Stimulated activated CD8-positive, alpha-beta memory T cell treated with anti-CD3 and anti-CD28 coated beads, Interleukin-15, amount 100 ng/mL, for 4 hours (primary cell): ENCODE measurements at places on chromosomes 1 and 21.
A peak's percentile ranks its signal among the peaks of the same experiment; 100 is the strongest.

GRCh38 chr1:206633708-206634121 is 1.6 kb upstream of the DYRK3 start:
- DNase-seq = no peak

GRCh38 chr1:229114315-229114714 is 156.6 kb upstream of the RAB4A start:
- no peak for DNase-seq

- no peak for DNase-seq
These were observed 194.0 kb downstream of the TOMM20 start for GRCh38 chr1:234934611-234935033.

- no peak for DNase-seq
These were observed 182.0 kb downstream of the LMX1A start for GRCh38 chr1:165174491-165174890.

- DNase-seq = no peak
These were observed 35.5 kb downstream of the C21orf91 start for GRCh38 chr21:17783481-17784179.

DNA sequence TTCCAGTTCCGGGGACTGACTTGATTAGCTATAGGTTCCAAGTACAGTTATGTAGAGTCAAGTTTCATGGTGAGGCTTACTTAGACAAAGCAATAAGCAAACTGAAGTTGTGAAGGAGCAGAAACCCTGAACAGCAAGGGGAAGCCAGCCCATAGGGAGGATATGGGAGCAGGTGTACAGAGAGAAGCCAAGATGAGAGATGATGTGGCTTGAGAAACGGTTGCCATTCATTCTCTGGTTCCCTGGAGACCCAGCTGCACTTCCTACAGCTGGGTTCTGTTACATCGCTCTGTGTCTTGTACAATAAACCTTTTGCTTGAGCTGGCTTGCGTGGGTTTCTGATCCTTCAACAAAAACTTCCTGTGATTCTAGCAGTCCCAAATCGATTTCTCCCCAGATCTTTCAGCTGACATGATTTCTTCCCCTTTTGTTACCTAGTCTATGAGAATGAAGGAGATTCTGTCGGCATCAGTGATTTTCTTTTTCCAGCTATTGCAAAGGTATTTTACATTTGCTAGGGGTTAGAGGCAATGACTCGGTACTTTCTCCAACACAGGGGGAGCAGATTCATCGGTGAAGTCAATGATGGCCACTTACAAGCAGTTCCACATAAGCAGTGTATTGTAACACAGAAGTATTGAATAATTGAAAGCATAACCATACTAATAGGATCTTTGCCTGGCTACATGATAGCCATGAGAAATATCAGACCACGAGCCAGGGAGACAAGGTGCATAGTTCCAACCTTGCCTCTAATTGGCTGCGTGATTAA is 67.3 kb downstream of the URB2 start:
- no peak for DNase-seq

DNA sequence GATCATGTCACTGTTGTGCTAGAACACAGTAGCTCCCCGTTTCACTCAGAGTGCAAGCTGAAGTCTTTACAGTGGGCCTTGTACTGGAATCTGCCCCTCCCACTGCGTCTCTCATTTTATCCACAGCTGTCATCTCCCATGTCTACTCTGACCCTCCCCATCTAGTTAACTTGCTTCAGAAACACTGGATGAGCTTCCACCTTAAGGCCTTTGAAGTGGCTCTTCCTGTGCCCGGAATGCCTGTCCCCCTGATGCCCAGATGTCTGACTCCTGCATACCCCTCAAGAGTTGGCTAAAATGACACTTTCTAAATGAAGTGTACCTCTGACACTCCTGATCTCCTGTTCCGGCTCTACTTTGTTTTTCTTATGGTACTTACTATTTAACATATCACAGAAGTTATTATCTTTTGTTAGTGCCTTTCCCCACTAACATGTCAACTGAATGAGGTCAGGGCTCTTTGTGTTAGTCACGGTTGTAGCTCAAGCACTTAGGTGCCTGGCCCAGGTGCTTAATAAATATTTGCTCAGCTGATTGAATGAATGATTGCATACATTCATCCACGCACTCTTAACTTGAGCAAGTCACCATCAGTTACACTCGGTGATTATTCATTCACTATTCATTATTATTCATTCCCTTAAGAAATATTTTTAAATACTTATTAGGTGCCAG is 13.3 kb downstream of the ARV1 start:
- no peak for DNase-seq

DNA sequence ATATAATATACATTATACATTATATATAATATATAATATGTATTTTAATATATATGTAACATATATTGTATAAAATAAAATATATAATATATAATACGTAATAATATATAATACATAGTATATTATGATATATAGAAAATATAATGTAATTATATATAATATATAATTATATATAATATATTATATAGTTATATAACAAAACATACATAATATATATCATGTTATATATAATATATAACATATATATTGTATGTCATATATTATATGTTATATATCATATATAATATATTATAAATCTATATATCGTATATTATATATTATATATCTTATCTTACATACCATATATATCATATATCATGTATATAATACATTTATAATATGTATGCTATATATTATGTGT is 248.2 kb upstream of the TPTE start:
- no peak for DNase-seq

DNA sequence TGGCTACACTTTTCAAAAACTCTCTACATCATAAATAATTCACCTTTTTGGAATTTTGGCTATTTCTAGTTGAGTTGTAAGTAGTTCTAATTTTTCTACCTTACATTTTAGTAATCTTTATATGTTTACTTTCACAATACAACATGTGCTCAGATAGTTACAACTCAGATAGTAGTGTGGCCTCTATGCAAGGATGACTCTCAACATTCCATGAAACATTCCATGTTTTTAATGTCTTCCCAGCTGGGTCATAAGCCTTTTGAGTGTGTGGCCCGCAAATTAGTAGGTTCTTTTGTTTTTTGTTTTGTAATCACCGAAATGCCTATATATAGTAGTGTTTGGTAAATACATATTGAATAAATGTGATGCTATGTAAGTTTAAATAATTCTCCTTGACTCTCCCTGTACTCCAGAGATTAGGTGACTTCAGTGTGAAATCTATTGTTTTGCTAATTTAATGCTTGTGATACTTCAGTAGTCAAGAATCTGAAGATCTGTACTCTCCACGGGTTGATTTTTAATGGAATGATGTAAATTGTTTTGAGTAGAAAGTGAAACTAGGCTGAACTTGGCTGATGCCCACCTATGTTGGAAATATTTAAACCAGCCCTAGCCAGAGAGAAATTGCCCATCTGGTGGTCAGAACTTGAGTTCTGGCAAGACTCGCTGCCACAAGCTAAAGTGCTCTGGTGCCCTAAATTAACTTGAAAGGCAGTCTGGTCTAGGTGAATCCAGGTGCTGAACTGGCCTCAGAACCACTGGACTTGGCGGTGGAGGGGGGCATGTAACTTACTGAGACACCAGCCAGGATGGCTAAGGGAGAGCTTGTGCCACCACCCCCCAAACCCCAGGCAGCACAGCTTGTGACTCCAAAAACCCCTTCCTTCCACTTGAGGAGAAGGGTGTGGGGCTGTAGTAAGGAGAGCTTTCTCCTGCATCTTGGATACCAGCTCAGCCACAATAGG is 165.6 kb downstream of the USP25 start:
- DNase-seq = no peak

DNA sequence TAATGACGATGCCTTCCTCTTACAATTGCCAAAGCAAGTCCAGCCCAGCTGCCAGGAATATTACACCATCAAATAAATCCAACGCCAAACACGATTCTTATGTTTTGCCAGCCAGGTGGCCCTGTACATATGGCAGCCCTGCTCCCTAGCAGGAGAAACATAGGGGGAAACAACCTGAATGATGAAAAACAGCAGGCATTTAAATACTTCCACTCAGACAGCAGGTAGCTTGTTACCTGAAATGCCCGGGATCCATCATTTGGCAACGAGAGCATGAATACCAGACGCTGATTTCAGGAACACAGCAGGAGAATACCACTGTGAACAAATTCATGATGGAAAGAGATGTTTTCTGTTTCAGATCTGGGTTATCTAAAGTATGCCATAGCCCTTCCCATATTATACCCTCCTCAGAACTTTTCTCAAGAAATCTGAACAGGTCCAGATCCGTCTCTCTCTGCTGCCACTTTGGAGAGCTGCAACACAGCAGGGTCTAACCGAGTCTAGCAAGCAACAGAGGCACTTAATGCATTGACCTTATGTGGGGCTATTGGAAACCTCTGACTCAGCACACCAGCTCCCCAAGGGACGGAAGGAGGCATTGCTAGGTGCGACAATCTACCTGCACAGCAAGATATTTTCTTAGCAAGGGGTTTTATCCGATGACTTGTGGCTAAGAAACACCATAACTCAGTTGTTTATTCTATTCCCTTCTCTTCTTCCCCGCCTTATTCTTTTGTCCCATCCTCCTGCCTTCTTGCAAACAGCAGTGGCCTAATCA is 166.3 kb downstream of the BARHL2 start:
- DNase-seq = no peak

DNA sequence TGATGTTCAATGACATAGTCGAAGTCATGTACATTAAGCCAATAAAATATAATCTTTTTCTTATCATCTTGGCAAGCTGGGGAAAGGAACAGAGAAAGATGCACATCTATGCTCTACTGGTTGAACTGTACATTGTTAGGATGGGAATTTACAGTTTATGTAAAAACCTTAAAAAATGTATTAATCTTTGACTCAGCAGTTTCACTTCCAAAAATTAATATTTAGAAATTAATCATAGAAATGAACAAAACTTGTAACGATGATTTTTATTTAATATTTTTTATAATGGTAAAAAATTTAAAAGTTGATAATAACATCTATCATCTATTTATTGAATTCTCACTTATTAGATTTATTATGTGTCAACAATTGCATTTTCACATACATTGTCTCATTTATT is 5.7 kb upstream of the C1orf141 start:
- DNase-seq = no peak

GRCh38 chr1:66294707-66295370 is 239.1 kb upstream of the SGIP1 start:
- DNase-seq = no peak

DNA sequence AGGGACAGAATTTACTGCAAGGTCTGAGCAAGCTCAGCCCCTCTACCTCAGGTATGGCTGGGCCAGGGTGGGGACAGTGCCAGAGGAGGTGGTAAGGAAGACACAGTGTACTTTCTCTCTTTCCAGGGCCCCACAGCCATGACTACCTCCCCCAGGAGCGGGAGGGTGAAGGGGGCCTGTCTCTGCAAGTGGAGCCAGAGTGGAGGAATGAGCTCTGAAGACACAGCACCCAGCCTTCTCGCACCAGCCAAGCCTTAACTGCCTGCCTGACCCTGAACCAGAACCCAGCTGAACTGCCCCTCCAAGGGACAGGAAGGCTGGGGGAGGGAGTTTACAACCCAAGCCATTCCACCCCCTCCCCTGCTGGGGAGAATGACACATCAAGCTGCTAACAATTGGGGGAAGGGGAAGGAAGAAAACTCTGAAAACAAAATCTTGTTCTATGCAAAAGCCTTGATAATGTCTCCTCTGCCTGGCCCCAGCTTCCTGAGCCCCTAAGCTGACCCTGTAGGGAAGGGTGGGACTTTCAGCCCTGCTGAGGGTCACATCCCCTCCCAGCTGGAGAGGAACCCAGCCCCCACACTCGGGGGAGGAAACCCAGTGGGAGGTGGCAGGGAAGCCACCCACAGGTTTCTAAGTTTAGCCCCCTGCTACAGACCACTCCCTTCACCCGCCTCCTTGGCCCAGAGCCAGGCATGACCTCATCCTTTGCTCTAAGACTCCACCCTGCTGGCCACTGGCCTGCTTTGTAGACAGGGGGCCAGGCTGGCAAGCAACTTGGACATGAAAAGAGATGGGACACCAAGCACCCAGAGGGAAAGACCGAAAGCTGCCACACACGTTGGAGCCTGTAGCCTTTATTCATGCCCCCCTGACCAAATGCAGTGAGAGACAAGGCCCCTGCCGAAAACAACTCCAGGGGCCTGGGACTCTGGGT is 6.4 kb downstream of the RHOC start:
- DNase-seq = peak; percentile 64

GRCh38 chr1:92168657-92169056 is 49.1 kb upstream of the C1orf146 start:
- no peak for DNase-seq

DNA sequence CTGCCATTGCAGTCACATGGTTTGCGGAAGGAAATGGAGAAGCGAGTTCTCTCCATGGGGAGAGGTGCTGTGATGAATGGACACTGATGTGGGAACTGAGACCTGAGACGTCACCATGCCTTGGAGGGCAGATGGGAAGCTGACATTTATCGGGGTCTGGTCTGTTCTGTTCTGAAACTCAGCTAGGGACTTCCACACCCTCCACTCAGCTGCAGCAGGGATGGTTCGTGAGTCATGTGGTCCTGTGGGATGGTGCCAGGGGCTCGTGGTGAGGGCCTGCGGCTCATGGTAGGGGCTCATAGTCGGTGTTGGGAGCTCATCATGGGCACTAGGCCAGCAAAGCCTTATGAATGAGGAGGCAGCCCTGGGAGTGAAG is 6.1 kb downstream of the GPR137B start:
- no peak for DNase-seq

DNA sequence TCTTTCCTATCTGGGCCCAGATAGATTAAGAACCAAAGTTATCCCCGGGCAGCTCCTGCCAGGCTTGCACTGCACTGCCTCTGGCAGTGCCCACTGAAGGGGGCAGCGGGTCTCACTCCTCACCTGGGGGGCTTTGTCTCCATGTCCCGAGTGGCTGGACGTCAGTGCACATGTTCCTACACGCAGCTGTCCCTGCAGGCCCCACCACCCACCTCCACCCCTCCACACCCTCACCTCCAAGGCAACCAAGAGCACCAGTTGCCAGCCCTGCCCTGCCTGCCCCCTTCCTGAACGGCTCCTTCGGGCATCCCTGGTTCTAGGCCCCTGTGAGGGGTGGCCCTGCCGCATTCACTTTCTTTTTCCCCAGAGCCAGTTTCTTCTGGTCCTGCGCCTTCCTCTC is 147.2 kb downstream of the PEX14 start:
- DNase-seq = no peak

GRCh38 chr1:150162582-150162861 is 12.8 kb downstream of the PLEKHO1 start:
- DNase-seq = no peak

GRCh38 chr1:24150234-24151174 is 7.6 kb upstream of the IL22RA1 start:
- peak; percentile 78 for DNase-seq

- no peak for DNase-seq
These were observed 29.1 kb downstream of the TRPM2 start for GRCh38 chr21:44382536-44382935.
